Pancreas (tissue), 10 donors: ENCODE measurements at places on chromosomes 6 and 20. TPM values are rescaled to one million over a fixed set of nuclear protein-coding genes. Genes with fewer than 3 reads are reported as not detected.

DNA sequence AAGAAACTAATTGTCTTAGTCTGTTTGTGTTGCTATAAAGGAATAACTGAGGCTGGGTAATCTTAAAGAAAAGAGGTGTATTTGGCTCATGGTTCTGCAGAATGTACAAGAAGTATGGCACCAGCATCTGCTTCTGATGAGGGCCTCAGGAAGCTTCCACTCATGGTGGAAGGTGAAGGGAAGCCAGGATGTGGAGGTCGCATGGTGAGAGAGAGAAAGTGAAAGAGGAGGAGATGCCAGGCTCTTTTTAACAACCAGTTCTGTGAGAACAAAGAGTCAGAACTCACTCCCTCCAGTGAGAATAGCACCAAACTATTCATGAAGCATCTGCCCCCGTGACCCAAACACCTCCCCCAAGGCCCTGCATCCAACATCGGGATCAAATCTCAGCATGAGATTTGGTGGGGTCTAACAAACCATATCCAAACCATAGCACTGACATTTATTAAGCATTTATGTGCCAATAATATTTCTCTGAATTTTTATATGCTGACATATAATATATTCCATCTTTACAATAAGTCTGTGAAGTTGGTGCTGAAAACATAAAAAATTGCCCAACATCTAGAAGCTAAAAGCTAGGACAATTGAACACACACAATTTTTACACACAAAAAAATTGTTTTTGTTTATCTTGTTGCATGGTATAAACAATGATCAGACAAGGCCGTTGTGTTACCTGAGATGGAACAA is 29.2 kb upstream of the BTN3A2 start:
- no peak overlapping the region for H3K27ac ChIP-seq
- H3K4me1 ChIP-seq, result no peaks in the 10 kb centered on the region
- no peak for DNase-seq
- peaks cover 6% of the 10 kb centered on the region for H3K27me3 ChIP-seq
- H3K36me3 ChIP-seq, result no peaks in the 10 kb centered on the region

GRCh38 chr6:47479140-47479508 is 1.5 kb downstream of the CD2AP start:
- no peaks in the 10 kb centered on the region for H3K36me3 ChIP-seq
- peak overlapping the region; percentile 93 for H3K4me3 ChIP-seq
- no peaks in the 10 kb centered on the region for H3K27me3 ChIP-seq
- peak overlapping the region; percentile 99 for H3K27ac ChIP-seq
- H3K4me1 ChIP-seq, result peaks cover 34% of the 10 kb centered on the region
- no peak for DNase-seq

DOK5 gene
- 0.24 TPM for total RNA-seq

DYNLT2 gene
- 0.20 TPM for total RNA-seq

DNA sequence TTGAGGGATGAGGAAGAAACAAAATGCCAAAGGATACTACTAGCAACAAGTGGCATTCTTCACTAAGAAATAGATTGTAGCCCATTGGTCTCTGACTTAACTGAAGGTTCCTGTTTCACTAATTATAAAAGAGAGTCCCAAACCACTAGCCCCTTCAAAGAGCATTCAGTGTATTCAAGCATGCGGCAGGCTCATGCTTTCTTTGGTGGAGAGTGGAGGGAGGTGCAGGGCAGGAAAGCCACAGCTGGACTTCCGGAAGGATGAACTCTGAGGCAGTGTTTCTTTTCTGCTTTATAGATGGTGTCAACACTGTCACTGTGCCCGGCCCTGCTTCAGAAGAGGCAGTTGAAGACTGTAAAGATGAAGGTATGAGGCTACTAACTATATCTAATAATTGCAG is 636.1 kb downstream of the KIF16B start:
- H3K27ac ChIP-seq, result no peak overlapping the region
- DNase-seq, result no peak
- H3K27me3 ChIP-seq, result no peaks in the 10 kb centered on the region
